Gastrocnemius medialis (tissue), 4 donors: ENCODE measurements at places on chromosomes 6 and 20. TPM values are rescaled to one million over a fixed set of nuclear protein-coding genes. Genes with fewer than 3 reads are reported as not detected.
A peak's percentile ranks its signal among the peaks of the same experiment; 100 is the strongest.

The OTOR gene
- not detected for total RNA-seq

The GPX6 gene
- not detected for total RNA-seq

The SIRPG gene
- not detected for total RNA-seq

The FIG4 gene
- 8.9 TPM for total RNA-seq

The CLDN20 gene
- not detected for total RNA-seq

The RBPJL gene
- not detected for total RNA-seq

The UNC93A gene
- total RNA-seq: not detected

The POLR1C gene
- total RNA-seq: 25.1 TPM

The SIRPD gene
- total RNA-seq: not detected

The HLA-DOA gene
- total RNA-seq: 1.0 TPM

The NFKBIL1 gene
- 19.7 TPM for total RNA-seq

DNA sequence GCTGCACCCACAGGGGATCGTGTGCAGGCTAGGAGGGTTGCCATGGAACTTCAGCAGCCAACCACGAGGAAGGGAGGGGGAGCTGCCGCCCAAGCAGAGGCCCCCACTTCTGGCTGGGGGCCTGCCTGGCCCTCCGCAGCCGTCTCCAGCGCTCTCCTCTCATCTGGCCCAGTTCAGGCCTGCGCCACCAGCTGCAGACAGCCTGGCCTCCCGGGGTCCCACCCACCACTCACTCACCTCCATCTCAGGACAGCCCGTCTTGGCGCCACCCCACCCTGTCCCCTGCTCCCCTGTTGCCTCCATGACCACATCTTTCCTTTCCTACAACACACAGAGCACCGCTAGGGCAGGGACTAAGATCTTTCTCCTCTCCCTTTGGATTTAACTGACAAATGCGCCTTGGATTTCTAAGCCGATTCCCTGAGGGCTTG is 98.7 kb downstream of the ANKRD60 start:
- H3K4me1 ChIP-seq: no peaks in the 10 kb centered on the region
- DNase-seq: no peak
- H3K27ac ChIP-seq: no peak overlapping the region

- H3K27me3 ChIP-seq: no peaks in the 10 kb centered on the region
- H3K36me3 ChIP-seq: no peaks in the 10 kb centered on the region
- DNase-seq: no peak
- peaks cover 37% of the 10 kb centered on the region for H3K4me1 ChIP-seq
- H3K27ac ChIP-seq: no peak overlapping the region
Measured at GRCh38 chr20:19913349-19913748, 103.8 kb upstream of the NAA20 start.

- no peaks in the 10 kb centered on the region for H3K27me3 ChIP-seq
- H3K36me3 ChIP-seq: no peaks in the 10 kb centered on the region
- DNase-seq: no peak
- H3K4me3 ChIP-seq: no peak overlapping the region
- no peaks in the 10 kb centered on the region for H3K4me1 ChIP-seq
Measured at GRCh38 chr20:12287575-12287974, 369.9 kb downstream of the BTBD3 start.

- H3K4me1 ChIP-seq: no peaks in the 10 kb centered on the region
- H3K27ac ChIP-seq: no peak overlapping the region
- no peak overlapping the region for H3K4me3 ChIP-seq
- no peaks in the 10 kb centered on the region for H3K36me3 ChIP-seq
Measured at GRCh38 chr20:32753731-32754130, 8.5 kb upstream of the DNMT3B start.

- peaks cover 14% of the 10 kb centered on the region for H3K4me1 ChIP-seq
- H3K27me3 ChIP-seq: no peaks in the 10 kb centered on the region
- no peaks in the 10 kb centered on the region for H3K36me3 ChIP-seq
- DNase-seq: no peak
Measured at GRCh38 chr6:33433001-33433543, 13.2 kb downstream of the SYNGAP1 start.

- H3K27ac ChIP-seq: no peak overlapping the region
- no peak overlapping the region for H3K4me3 ChIP-seq
- no peak for DNase-seq
- H3K36me3 ChIP-seq: no peaks in the 10 kb centered on the region
- no peaks in the 10 kb centered on the region for H3K27me3 ChIP-seq
Measured at GRCh38 chr6:148261470-148261869, 81.2 kb upstream of the SASH1 start.

GRCh38 chr20:19769507-19769906 is 11.4 kb downstream of the RIN2 start:
- no peak overlapping the region for H3K4me3 ChIP-seq
- peaks cover 36% of the 10 kb centered on the region for H3K4me1 ChIP-seq
- H3K27ac ChIP-seq: peak overlapping the region; percentile 34
- H3K27me3 ChIP-seq: no peaks in the 10 kb centered on the region

- DNase-seq: no peak
- H3K36me3 ChIP-seq: no peaks in the 10 kb centered on the region
- peak overlapping the region; percentile 30 for H3K27ac ChIP-seq
- no peaks in the 10 kb centered on the region for H3K27me3 ChIP-seq
- peaks cover 3% of the 10 kb centered on the region for H3K4me1 ChIP-seq
- no peak overlapping the region for H3K4me3 ChIP-seq
Measured at GRCh38 chr6:16205377-16206144, 32.8 kb upstream of the GMPR start.

- DNase-seq: no peak
- no peak overlapping the region for H3K27ac ChIP-seq
- H3K4me3 ChIP-seq: no peak overlapping the region
- H3K4me1 ChIP-seq: no peaks in the 10 kb centered on the region
- no peaks in the 10 kb centered on the region for H3K36me3 ChIP-seq
Measured at GRCh38 chr20:5480824-5481600, 164.3 kb upstream of the PROKR2 start.

DNA sequence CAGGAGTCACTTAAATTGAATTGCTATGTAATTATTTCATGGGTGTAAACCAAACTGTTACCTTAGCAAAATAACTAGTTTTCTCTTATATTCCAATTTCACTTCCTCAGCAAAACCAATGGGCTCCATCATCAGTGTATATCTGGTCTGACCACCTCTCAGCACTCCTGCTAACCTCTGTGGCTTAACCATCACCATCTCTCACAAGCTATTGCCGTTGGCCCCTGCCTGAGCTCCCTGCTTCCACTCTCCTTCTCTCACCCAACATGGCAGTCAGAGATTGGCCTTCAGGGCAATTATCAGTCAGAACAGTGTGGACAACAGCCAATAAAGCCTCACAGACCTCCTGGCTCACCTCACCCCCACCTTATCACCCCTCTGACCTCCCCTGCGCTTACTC is 124.0 kb downstream of the CARMIL1 start:
- no peak overlapping the region for H3K27ac ChIP-seq
- H3K27me3 ChIP-seq: no peaks in the 10 kb centered on the region
- H3K36me3 ChIP-seq: no peaks in the 10 kb centered on the region
- no peak overlapping the region for H3K4me3 ChIP-seq
- DNase-seq: no peak

GRCh38 chr6:135183002-135183531 is 2.0 kb downstream of the MYB start:
- no peak overlapping the region for H3K27ac ChIP-seq
- no peaks in the 10 kb centered on the region for H3K36me3 ChIP-seq
- H3K27me3 ChIP-seq: peaks cover 35% of the 10 kb centered on the region
- peak overlapping the region; percentile 62 for H3K4me3 ChIP-seq
- peaks cover 22% of the 10 kb centered on the region for H3K4me1 ChIP-seq

GRCh38 chr20:53782612-53783246 is 189.1 kb upstream of the ZNF217 start:
- H3K36me3 ChIP-seq: no peaks in the 10 kb centered on the region
- H3K4me3 ChIP-seq: no peak overlapping the region
- no peaks in the 10 kb centered on the region for H3K27me3 ChIP-seq
- H3K27ac ChIP-seq: no peak overlapping the region
- no peak for DNase-seq

DNA sequence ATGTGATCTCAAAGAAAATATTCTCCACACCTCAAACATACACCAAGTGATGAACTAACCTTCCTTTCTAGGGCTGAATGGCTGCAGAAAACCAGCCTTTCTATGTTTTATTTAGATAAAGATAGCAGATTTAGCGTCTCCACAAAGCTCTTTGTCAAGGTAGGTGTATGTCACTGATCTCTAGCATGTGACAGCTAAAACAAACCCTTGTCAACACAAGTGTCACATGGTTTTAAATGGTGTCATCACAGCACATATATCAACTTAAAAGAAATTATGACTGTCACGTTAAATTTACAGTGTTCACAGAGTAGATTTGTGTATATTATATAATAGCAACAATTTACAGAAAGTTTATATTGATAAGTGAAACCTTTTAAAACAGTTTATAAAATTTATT is 58.3 kb downstream of the TENT5A start:
- H3K27ac ChIP-seq: no peak overlapping the region
- no peaks in the 10 kb centered on the region for H3K27me3 ChIP-seq
- no peak overlapping the region for H3K4me3 ChIP-seq
- H3K36me3 ChIP-seq: no peaks in the 10 kb centered on the region
- peaks cover 18% of the 10 kb centered on the region for H3K4me1 ChIP-seq

DNA sequence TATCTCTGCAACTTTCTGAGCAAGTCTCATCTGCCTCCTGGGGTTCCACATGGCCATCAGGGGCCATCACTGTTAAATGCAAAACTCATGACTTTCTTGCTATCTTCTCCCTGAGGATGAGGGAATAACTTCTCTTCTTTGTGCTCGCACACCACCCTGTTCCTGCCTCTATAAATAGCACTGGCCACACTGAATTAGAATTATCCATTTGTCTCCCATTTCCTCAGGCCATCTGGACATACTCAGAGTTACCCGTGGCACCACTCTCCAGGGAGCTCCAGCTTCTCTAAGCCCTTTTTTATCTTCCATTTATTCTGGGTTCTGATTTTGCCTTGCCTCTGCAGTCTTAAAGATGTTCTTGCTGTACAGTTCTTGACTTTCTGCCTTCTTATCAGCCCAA is 72.8 kb upstream of the ECI2 start:
- no peak for DNase-seq
- H3K4me3 ChIP-seq: no peak overlapping the region
- no peaks in the 10 kb centered on the region for H3K27me3 ChIP-seq
- H3K4me1 ChIP-seq: peaks cover 21% of the 10 kb centered on the region

GRCh38 chr20:59022754-59023153 is 3.5 kb downstream of the TUBB1 start:
- no peak overlapping the region for H3K27ac ChIP-seq
- H3K4me3 ChIP-seq: no peak overlapping the region
- DNase-seq: no peak
- H3K36me3 ChIP-seq: peaks cover 39% of the 10 kb centered on the region

- H3K36me3 ChIP-seq: no peaks in the 10 kb centered on the region
- no peak overlapping the region for H3K4me3 ChIP-seq
- H3K4me1 ChIP-seq: no peaks in the 10 kb centered on the region
- no peak overlapping the region for H3K27ac ChIP-seq
Measured at GRCh38 chr6:37551002-37551401, 51.3 kb upstream of the CCDC167 start.

- H3K27ac ChIP-seq: peak overlapping the region; percentile 58
- no peaks in the 10 kb centered on the region for H3K27me3 ChIP-seq
- no peak overlapping the region for H3K4me3 ChIP-seq
Measured at GRCh38 chr20:4297127-4297826, 281.9 kb upstream of the RNF24 start.

DNA sequence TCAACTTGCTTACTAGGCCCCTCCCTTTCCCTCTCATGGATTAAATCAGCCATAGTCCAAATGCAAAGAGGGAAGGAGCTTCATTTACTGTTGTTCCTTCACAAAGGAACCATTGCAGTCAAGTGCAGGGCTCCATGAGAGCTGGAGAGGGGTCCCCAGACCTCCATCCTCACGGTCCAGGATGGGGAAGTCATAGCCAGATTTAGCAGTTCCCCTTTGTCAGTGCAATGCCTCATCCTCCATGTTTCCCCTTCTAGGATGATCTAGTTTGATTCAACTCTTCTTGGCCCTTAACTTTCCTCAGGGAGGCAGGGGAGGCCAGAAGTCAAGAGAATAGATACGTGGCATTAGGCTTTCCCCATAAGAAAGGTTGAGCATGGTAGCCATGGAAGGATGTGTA is 66.5 kb upstream of the FUCA2 start:
- no peaks in the 10 kb centered on the region for H3K36me3 ChIP-seq
- no peak overlapping the region for H3K4me3 ChIP-seq
- H3K27ac ChIP-seq: no peak overlapping the region
- no peak for DNase-seq
- H3K4me1 ChIP-seq: peaks cover 4% of the 10 kb centered on the region

DNA sequence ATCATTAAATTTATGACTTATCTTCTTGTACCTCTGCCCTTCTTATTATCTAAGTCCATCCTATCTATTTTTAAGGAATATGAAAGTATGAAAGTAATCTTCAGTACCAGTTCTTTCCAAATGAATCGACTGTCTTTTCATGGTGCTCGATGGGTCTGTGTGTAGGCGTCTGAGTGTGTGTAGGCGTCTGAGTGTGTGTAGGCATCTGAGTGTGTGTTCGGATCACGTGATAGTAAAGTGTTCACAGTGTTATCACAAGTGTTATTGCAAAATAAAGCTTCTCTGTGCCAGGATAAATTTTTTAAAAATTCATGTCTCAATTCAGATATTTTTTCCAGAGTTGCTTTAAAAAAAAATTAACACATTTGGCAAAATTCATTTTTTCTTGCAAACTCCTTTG is 58.3 kb downstream of the BMP6 start:
- no peak for DNase-seq
- H3K27ac ChIP-seq: no peak overlapping the region
- peaks cover 8% of the 10 kb centered on the region for H3K4me1 ChIP-seq
- no peak overlapping the region for H3K4me3 ChIP-seq
- H3K36me3 ChIP-seq: no peaks in the 10 kb centered on the region
- peaks cover 2% of the 10 kb centered on the region for H3K27me3 ChIP-seq
